Stimulated activated CD8-positive, alpha-beta memory T cell treated with anti-CD3 and anti-CD28 coated beads, Interleukin-7, amount 100 ng/mL, for 1 hour (primary cell): ENCODE measurements at places on chromosomes 12 and 14.

GRCh38 chr12:121238604-121239350 is 28.8 kb downstream of the P2RX4 start:
- DNase-seq, result no peak

DNA sequence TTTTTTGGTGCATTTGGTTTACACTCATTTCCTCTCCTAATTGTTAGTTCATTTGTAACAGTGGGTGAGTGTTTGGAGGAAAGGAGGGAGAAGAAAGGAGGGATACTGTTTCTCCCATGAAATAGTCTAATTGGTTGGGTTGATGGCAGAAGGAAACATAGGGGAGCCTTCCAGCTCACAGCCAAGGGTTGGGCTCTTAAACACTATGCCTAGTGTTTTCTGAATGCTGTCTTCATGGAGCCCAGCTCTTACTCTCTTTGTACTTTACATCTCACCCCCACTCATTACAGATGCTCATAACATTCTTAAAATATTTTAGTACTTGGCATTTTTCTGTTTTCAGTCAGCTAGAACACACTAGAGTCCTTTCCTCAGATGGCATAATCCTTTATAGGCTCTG is 38.2 kb downstream of the BAZ2A start:
- no peak for DNase-seq

DNA sequence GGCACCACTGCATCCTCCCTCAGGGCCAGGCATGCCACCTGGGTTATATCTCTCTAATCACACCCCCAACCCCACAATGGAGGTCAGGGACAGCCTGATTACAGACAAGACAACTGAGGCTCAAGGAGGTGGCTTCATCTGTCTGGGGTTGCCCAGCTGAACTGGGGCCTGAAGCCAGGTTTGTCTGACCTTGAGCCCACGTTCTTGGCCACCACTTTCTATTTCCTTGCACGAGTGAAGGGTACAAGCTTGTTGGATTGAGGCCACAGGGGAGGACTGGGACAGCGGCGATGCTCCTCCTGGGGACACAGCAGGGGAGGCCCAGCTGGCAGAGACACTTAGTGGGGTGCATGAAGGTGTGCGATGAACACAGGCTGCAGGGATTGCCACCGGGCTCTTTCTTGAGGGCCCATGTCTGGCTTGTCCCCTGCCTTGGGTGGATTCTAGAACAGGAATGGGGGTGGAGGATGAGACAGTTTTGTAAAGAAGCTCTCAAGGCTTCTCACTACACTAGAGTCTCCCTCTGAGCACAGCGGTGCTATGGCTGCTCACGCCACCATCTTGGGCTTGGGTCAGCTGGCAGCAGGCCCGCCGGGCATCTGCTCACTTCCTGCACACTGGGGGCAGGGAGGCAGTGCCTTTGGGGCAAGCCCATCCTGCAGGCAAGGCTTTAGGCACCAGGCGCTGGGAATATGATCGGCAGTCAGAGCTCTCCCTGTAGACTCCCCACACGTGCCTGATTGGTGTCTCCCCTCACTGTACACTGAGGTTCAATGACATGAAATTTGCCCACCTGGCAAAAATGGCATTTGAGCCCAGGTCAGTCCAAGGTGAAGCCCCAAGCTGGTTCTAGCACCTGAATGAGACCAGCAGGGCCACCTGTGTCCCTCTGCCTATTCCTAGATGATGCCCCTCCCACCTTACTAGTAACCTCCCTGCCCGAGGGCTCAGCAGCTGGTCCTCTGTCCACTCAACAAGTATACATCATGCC is 16.0 kb downstream of the RITA1 start:
- DNase-seq, result no peak

GRCh38 chr14:70855486-70855885 is 46.2 kb upstream of the MAP3K9 start:
- DNase-seq, result no peak

GRCh38 chr12:101243616-101244015 is 33.6 kb upstream of the SLC5A8 start:
- no peak for DNase-seq

DNA sequence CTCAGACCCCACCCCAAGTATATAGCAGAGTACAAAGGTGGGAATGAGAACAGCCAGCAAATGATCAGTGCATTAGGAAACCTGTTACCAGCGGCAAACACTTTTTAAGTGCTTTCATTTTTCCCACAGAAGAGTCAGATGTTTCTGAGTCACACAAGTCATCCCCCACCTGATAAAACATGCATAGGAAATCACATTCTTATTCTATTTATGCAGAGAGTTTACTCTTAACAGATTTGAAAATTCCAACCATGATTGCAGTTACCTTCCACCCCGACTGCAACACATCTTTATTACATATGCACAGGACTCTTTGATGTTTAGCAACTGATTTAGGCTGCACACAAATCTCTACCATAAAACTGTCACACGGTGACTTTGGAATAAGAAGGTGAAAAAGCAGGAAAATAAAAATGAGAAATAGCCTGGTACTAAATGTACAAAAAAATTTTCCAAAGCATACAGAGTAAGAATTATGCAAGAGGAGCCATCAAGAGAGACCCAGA is 236.4 kb downstream of the PAWR start:
- no peak for DNase-seq

DNA sequence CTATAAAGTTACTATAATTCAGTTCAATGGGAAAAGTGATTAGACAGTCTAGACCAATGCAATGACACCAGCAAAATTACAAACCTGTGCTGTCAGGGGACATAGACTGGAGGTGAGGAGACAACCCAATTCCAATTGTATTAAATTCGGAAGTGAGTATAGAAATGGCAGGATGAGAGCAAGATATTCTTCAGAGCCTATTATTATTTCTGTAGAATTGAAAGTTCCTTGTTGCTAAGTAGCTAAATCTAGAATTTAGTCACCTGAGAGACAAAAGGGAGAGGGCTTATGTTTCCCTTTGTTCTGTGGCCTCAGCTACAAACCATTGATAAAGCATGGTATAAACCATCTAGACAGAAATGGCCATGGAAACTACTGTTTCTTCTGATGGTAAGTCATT is at the start of gene ADAM21:
Gene ADAM21 (plus strand): TSS at position 301 of the 400 bp plus-strand sequence. CDS start 5,326 bp downstream, outside the sequence.
- no peak for DNase-seq

- no peak for DNase-seq
Observed at GRCh38 chr12:29110506-29111442, 38.3 kb upstream of the FAR2 start.

GRCh38 chr14:52397844-52398243 is 83.7 kb downstream of the PTGER2 start:
- DNase-seq, result no peak

DNA sequence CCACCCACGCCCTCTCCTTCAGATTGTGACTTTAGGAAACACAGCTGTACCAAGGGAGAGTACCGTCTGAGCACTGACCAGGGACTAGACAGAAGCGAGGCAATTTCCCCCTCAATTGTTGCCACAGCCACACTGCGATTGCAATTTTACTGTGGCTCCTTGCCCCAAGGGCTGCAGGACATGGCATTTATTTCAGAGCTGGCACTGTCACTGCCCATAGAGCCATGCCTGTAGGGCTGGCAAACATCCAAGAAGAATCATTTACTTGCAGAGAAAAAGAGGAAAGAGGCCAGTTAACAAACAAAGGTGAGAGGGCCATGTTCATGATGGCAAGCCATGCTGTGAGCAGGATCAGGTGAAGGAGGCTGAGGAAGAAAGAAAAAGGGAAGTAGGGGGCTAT is 129.6 kb downstream of the EMP1 start:
- no peak for DNase-seq

- no peak for DNase-seq
Observed at GRCh38 chr14:92783813-92784431, 10.2 kb upstream of the GOLGA5 start.

- peak; percentile 31 for DNase-seq
Observed at GRCh38 chr12:12560587-12561370, 1.9 kb downstream of the DUSP16 start.

DNA sequence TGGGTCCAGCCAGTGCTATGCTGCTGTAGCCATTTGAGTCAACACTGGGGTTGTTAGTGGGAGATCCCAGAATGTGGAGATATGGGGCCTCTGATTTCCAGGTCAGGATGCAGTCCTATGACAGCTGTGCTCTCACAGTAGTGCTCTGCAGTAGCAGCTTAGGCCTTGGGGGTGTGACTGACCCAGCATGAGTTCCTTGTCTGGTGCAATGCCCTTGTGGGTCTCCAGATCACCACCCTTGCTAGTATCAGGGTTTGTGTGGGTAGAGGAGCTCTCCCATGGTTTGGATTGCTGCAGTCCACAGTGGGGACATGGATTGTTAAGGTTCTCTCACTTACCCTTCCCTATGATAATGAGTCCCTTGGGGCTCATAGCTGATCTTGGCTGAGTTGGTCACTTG is 113.7 kb downstream of the RAD51B start:
- no peak for DNase-seq

- no peak for DNase-seq
Observed at GRCh38 chr12:3218228-3219171, 141.3 kb downstream of the TSPAN9 start.

DNA sequence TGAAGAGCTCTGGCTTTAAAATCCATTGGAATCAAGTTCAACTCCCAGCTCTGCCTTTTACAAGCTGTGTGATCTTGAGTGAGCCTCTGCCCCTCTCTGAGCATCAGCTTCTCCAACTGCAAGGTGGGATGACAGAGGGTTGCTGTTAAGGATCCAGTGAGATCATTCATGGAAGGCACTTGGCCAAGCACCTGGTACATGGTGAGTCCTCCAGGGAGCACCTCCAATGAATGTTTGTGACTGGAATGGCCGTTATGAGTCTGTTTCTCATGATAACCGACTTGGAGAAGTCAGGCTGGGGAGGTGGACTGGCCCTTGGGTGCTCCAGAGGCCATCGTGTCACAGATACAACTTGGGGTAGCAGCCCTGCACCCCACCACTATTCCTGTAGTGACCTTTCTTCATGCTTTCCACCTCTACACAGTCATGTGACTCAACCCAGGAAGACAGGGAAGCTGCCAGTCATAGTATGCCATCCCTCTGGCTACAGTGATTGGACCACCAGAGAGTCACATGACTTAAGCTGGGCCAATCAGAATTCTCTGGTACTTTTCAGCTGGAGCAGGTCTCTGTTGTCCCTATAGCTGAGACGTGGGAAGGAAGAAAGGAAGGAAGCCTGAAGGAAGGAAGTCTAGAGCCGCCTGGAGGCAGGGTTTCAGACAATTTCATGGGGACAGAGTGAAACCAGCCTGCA is 146.5 kb upstream of the MYL2 start:
- no peak for DNase-seq

- DNase-seq, result no peak
Observed at GRCh38 chr12:69555461-69555860, 29.8 kb upstream of the CCT2 start.
